Fibroblast of skin of back (primary cell): ENCODE measurements at places on chromosomes 3 and 15.
A peak's percentile ranks its signal among the peaks of the same experiment; 100 is the strongest.

- no peak for DNase-seq
Observed at GRCh38 chr3:124131158-124131557, 139.2 kb upstream of the ROPN1 start.

- DNase-seq: no peak
Observed at GRCh38 chr3:98807561-98807960, 44.4 kb downstream of the ST3GAL6 start.

- no peak for DNase-seq
Observed at GRCh38 chr15:39538936-39539335, 41.9 kb upstream of the THBS1 start.

DNA sequence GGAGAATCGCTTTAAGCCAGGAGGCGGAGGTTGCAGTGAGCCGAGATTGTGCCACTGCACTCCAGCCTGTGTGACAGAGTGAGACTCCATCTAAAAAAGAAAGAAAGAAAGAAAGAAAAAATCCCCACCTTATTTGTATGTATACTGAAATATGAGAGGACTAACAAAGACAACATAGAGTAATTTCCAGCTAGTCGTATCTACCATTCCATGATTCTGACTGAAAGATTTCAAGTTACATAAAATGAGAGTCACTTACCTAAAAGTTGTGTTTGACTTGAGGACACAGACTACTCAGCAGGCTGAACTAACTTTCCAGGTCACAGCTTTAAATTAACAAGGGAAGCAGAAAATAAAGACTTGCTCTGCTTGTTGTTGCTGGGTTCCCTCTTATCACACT is 18.8 kb upstream of the PRKCI start:
- DNase-seq: no peak

GRCh38 chr15:92682741-92683510 is 27.4 kb upstream of the FAM174B start:
- DNase-seq: peak; percentile 18

- DNase-seq: peak; percentile 5
Observed at GRCh38 chr15:64355348-64355943, 527 bp downstream of the CSNK1G1 start.

DNA sequence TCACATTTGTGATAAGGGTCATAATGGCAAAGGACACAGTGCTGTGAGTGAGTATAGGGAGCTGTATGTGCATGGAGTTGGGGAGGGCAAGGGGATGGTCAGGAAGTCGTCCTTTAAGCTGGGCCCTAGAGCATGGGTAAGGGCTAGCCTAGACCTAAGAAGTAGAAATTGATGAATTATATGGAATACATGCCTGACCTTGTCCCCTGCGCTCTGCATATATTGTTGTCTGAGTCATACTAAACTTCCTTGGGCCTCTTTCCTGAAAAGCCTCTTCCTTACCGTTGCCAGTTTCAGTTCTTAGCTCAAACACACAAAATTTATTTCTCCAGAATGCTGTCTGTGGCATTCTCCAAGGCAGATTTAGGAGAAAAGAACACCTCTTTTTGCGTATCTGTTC is 4.6 kb downstream of the SNRK start:
- no peak for DNase-seq

DNA sequence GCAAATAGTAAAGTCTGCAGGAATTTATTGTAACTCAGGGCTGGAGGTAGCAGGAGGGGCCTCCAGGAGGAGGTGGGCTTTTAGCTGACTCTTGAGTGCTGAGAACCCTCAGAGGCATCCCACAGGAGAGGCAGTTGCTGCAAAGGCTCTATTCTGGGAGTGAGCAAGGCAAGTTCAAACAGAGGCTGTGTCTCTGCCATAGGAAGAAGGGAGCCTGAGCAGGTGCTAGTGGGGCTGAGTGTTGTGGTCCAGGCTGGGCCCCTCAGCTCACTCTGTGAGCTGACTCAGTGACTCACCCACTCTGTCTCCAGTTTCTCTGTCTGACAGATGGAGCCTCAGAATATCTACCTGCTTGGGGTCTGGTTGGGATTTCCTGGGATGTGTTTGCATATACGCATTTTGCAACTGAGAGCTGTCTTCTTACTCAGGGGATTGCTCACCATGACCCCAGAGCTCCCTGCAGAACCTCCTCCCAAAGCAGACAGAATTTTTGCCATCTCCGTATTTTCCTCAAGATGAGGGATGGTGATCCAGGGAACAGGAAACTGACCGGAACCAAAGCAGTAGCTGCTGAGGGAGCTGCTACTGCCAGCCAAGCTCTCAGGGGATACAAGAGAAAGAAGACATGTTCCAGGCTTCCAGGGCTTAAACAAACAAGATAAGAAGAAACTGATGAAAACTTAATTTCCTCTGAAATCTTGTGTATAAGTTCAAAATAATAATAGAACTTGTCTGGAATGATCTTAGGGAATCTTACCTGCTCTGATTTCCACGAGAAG is 13.6 kb upstream of the NOX5 start:
- no peak for DNase-seq

DNA sequence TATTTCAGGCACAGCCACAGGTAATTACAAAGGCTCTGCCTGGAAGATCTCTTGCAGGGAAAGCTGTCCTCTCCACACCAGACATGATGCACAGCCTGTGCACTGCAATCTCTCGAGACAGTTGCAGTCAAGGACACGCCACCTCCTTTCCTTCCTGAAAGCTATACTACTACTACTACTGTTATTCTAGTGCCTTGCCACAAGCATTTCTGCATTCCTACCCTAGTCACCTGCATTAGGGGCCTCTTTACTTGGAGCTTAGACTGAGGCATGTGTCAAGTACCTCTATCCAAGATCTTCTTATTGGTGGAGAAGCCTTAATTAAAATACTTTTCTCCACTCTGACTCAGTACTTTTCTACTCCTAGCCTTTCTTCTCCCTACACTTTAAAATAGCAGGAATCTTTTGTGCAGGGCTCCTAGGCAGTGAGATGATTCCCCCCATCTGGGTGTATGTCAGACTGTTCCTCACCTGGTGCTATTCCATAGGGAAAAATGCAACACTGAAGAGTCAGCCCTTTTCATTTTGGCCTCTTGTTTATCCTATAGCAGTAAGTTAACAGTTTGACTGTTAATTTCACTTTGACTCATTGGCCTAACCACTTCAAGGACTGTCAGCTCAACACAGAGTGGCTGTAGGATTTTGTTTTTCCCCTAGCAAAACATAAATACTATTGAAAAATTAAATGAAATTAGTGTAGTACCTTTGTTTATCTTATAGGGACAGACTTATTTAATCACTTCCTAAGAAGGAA is 78.9 kb downstream of the ESYT3 start:
- no peak for DNase-seq

DNA sequence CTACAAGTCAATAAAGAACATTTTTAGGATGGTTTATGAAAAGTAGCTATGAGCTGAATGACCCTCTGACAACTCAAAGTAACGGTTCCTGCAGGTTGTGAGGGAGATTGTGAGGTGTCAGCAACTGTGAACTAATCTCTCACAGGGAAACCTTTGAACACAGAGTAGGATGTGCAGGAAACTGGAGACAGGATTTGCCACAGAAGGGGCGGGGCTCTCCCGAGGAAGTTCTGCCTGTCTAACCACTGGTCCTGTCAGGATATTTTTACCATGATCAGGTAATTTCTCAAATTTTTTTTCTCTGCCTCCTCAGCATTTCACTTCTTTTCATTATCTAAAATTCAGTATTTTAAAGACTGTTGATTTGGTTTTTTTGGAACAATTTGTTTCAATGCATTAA is 33.3 kb downstream of the LEO1 start:
- DNase-seq: no peak

GRCh38 chr3:169295912-169296570 is 367.5 kb downstream of the MECOM start:
- no peak for DNase-seq

DNA sequence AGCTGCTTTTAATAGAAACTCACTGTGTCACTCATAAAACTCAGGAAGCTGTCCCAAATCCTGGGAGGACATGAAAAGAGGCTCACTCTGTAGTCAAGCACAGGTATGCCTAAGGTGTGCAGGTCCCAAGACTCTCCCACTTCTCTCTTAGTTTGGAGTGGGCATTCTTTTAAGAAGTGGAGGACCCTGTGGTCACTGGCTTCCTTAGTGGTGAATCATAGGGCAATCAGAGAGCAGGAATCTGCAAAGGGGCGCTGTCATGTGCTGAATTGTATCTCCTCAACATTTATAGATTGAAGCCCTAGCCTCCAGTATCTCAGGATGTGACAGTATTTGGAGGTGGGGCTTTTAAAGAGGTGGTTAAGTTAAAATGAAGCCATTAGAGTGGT is 47.2 kb upstream of the ZBTB38 start:
- peak; percentile 72 for DNase-seq

DNA sequence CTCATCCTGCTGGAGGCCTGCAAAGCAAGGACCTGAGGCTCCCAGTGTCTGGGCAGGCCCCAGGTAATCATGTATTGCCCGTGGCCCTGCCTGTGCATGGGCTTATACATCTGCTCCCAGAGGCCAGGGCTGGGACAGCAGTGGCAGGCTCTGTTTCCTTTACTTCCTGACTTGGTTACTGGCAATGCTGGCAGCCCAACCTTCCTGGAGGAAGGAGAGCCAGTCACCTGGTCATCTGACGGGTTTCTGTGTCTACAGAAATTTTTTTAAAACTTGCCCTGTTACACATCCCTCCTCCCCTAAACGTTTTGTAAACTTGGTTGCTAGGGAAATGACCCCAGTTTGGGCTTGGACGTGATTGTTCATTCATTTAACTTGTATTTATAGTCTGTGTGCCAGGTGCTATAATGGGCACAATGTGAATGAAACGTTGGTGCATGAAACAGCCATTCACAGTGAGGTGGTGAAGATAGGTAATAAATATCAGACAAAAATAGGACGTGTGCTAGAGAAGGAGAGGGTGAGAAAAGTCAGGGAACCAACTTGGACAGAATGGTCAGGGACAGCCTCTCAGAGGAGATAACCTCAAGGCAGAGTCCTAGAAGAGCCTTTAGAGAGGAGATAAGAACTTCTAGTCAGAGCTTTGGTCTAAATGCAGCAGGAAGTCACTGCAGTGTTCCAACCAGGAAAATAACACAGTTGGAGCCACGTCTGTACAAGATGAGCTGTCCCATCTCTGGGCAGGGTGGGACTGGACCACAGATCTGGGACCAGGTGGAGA is 14.1 kb downstream of the TEX264 start:
- no peak for DNase-seq

- DNase-seq: no peak
Observed at GRCh38 chr3:58833491-58833890, 166.9 kb upstream of the FAM3D start.

DNA sequence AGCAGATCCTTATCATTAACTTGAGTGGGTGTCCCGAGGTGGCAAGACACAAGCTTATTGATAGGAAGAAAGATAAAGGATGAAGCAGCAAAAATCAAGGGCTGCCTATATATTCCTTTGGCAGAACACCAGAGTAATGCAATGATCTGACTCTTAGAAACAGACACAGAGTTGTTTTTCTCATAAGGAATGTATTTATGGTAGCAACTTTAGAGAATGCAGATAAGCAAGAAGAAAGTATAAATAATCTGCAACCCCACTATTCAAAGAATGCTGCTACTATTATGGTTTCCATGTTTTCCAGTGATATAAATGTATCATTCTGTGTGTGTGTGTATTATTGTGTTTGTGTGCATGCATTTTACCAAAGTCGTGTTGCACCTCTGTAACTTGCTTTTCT is 208.3 kb downstream of the THSD4 start:
- no peak for DNase-seq

DNA sequence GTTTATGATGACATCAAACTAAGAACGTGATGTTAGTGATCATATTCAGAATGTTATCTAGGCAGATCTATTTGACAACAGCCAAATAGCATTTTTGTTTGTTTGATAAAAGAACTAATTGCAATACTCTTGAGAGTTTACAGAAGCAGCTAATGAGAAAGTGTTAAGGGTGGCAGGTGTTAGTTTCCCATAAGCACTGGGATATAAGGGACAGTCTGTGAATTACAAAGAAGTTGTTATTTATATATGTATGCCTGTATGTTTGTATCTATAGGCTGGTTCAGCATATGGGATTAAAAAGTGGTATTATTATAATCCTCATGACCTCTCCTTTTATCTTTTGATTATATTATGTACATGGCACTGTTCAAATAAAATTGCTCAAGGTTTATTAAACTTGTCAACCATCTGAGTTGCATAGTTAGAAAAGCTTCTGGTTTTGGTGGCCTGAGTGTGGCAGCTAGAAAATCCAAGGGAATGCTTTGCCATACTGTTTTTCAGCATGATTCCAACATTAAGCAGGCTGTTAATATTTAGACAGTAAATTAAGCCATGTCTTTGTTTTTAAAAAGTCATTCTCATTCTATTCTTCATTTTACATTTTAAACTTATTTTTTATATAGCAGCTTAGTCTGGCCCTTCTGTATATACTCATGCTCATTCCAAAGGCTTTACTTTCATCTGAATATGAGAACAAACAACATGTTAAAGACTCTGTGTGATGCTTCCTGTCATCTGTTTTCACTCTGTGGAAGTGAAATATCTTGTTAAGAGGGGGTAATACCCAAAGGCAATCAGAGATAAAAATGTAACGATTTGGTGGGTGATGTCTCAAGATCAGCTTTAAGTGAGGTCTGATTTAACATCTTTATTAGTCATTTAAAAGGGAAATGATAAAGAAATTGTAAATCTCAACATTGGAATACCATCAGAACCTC is 13.1 kb downstream of the ROBO2 start:
- DNase-seq: peak; percentile 21

- DNase-seq: no peak
Observed at GRCh38 chr15:41797201-41797944, 23.1 kb downstream of the MAPKBP1 start.

DNA sequence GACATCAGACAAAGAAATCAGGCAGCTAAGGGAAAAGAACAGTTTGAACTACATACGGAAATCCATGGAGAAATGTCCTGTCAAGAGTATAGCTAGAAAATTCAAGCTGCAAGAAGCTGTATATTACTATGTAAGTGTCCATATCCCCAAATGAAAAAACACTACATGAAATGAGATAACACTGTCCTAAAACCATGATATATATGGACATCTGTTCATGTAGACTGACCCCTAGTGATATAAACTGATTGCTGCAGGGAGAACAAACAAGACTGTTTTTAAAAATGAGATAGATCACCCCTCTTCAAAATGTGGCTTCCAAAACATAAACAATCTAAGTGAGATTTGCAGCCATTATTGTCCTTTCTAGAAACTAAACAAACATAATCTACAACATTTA is 985.6 kb downstream of the EPHA3 start:
- peak; percentile 41 for DNase-seq

DNA sequence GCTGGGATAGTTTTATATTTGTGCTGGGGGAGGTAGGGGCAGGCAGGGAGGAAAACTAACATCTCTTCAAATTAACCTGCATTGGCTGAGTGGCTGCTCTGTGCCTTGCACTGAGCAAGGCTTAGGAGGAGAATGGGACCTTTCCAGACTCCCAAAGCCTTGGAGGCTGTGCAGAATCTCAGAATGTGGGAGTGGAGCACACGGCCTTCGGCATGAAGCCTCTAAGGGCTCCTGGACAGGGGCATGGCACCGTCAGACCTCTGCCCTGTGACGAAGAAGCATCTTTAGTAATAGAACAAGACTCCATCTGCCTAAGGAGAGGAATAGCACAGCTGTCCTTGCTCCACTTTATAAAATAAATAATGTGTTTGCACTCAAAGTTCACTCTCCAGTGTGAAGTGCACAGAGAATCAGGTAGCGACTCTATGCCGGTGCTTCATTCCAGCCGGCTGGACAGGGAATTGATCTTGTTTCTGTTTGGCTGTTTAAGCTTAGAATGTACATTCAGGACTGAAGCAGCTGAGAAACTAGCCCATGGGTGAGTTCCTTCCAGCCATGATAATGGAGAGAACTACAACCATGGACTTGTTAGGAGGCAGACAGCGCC is 228.5 kb upstream of the ADAMTS9 start:
- no peak for DNase-seq
